ENCODE measurements at places on chromosomes 2 and 18.

GRCh38 chr2:226932443-226932842 is 96.6 kb downstream of the RHBDD1 start:
- no peak for DNase-seq

DNA sequence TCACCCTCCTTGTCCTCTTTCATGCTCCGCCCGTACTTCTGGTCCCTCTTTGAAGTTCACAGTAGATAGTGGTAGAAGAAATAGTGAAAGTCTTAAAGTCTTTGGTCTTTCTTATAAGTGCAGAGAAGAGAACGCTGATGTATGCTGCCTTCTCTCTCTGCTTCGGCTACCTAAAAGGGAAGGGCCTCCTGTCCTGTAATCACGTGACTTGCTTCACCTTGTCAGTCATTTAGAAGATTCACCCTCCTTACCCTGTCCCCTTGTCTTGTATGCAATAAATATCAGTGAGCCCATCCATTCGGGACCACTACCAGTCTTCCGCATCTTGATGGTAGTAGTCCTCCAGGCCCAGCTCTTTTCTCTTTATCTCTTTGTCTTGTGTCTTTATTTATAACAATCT is 144.6 kb downstream of the ARL4C start:
- DNase-seq, result no peak

DNA sequence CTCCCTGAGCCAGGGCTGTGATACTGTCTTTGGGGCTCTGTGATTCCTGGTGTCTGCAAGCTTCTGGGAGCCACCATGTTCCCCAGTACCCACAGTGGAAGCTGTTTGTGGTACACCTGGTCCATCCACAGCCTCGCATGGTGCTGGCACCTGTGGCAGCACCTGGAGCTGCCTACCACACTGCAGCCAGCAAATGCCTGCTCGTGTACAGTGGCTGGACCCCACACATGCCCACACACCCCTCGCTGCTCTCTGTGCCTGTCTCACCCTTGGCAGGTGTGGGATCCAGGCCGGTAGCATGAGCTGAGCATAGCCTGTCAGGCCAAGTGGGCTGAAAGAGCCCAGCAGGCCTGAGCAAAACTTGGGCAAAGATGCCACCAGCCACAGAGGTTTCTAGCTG is 41.8 kb upstream of the CSRNP3 start:
- no peak for DNase-seq

DNA sequence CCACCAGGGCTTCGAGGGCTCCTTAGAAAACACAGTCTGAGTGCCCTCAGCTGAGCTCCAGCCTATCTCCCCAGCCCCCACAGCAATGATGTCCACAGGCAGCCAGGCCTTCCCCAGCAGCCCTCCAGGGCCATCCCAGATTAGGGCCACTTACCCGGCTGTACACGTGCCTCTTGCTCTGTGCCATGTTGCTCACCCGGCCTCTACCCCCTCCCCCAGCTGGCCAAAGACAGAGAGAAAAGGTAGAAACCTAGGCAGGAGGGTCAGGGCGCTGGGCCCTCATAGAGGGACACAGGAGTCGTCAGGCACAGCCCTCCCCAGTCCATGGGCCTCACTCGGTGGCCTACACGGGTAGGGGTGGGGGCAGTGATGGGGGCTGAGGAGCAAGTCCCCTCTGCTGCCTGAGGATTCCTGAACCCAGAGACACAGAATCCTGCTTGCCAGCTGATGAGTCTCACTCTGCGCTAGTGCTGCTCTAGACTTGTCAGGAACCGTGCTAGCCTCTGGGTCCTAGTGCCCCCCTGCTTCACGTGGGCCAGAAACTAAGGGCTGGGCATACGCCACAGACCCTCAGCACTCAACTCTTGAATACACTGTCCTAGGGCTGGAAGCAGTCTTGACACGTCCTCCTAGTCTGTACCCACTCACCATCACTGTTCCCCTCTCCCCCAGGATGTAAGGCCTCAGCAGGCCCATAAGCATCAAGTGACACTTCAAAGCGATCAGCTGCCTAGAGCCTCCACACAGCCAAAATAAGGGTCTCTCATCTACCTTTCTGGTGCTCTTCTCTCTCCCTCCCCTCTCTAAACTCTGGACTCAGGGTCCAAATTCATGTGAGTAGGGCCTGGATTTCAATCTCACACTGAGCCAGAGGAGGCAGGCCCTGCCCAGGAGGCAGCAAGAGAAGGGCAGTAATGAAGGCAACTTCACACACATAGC is at the start of gene DCTN1:
Gene DCTN1, minus strand, starts transcription at position 461 of the 939 bp plus-strand sequence. Its CDS starts 274 bp downstream, at position 187.
- DNase-seq, result no peak

- no peak for DNase-seq
These were observed 332.0 kb downstream of the CYRIA start for GRCh38 chr2:16333681-16334080.

DNA sequence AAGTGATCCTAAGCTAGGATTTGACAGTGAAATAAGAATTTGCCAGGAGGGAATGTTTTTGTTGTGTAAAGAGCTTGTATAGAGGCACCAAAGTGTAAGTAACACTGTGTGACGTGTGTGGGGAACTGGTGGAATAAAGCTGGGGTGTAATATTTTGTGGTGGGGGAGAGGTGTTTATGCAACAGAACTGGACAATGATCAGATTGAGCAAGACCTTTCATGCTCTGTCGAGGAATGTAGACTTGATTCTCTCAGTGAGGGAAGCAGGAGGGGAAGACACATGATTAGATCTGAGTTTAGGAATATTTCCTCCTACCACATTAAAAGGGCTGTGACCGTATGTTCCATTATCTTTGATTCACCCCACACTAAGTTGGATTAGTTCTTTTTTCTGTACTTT is 43.6 kb downstream of the EFEMP1 start:
- DNase-seq, result no peak

- DNase-seq, result no peak
These were observed 23.3 kb downstream of the MTHFD2 start for GRCh38 chr2:74221604-74222299.

DNA sequence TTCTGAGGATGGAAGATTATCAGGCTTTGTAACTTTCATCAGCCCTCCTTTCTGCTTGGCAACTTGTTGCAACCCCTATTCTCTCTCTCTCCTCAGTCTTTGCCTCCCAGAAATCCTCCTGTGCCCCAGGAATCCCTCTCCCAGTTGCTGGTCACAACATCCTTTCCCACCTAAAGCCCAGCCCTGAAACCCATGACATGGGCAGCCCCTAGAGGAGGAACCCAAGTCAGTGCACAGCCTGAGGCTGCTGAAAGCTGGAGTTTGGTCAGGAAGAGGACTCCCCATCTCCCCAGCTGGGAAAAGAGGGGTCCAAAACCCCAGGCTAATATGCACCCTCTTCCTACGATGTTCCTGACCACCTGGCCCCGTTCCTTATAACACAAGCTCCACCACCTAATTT is 29.5 kb downstream of the PKDCC start:
- no peak for DNase-seq
